ENCODE measurements at places on chromosomes 2 and 18.

DNA sequence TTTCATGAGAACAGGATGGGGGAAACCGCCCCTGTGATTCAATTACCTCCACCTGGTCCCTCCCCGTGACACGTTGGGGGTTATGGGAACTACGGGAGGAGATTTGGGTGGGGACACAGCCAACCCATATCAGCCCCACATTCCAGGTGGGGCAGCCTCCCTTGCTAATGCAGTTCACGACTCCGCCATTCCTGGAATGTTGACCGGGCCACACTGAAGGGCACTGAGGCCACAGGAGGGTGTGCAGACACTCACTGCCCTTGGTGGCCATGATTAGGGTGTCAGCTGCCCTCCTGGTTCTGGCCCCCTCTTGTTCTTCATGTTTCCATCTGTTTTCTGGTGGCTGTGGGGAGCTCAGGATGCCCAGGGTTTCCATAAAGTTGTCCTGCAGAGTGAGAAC, 176.3 kb downstream of the TWIST2 start:
- DNase-seq: no peak

- peak; percentile 38 for DNase-seq
Observed at GRCh38 chr2:178273787-178274360, 79.6 kb downstream of the OSBPL6 start.

- no peak for DNase-seq
Observed at GRCh38 chr2:28352610-28353195, 40.0 kb upstream of the FOSL2 start.

DNA sequence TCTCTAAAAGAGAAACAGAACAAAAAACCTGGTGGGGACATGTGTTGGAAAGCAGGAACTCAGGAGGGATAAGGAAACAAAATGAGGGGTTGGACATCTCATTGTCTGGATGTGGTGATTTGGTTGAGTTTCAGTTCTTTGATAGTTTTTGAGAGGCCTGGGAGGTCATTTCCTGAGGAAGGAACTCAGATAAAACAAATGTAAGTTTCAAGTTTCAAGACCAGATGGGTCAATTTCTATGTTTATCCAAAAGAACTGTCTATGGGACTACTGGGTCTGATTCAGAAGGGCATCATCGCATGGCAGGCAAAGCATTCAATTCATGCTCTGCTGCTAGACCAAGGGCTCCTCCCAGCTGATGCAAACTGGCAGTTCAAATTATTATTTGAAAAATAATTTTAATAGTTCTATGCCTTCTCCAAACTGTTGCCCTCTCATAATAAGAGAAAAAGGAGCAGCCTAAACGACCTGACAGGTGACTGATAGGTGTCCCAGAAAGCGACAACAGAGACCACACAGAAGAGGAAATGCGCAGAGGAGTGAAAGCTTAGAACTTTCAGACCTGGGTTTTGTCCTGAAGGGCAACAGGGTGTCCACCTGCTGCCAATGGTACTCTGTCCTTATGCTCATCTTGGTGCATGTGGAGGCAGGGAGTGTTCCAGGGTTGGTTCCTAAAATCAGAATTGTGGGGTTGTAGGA, 39.3 kb upstream of the SH3RF3 start:
- no peak for DNase-seq

GRCh38 chr2:235366390-235366789, 127.5 kb upstream of the AGAP1 start:
- no peak for DNase-seq

GRCh38 chr18:48590678-48591077, 51.8 kb downstream of the CTIF start:
- DNase-seq: no peak

DNA sequence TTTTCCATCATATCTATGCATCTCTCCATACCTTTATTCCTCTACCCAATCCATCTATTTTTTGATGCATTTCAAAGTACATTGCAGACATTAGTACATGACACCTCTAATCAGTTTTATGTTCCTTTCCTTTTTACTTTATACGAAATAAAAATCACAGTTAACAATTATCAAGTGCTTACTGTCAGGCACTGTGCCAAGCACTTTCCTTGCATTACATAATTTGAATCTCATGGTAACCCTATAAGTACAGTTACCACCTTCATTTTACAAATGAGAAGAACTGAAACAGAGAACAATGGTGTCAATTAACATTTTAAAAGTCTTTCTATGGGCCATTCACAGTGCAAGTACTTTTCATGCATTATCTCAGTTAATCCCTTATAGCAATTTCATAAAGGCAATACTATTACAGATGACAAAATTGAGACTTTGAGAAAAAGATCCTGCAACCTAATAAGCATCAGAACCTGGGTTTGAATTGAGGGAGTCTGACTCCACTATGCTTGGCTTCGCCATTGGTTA, 544.4 kb upstream of the TNP1 start:
- no peak for DNase-seq

DNA sequence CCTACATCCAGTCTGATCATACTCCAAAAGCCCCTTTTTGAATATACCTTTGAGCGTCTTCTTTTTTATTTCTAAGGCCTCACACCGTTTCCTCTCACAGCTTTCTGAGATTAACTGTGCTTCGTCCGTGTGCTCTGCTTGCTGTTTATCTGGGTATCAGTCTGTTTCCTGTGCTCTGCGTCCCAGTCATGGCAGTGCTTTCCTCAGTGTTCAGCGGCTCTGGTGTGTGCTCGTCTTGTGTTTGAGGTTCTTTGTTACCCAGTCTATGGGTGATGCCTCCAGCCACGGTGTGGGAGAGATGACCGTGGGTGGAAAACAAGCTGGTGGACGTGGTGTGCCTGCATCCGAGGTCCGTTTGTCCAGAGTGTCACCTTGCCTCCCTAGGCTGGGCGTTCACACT, 33.6 kb upstream of the BIN1 start:
- DNase-seq: no peak

DNA sequence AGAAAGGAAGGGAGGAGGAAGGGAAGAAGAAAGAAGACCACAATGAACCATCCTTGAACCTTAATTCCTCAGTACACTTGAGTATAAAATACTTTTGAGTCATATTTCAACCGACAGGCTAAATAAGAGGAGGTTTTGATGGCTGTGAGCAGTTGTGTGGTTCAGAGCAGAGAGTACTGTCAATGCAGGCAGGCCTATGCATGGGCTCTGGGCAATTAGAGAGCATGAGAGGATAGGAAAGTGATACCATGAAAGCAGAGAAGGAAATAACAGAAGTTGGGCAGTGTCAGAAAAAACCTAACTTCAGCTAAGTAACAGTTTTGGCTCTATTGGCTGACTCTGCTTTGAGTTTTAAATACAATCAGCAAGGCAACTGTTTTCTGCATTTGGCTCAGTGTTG, 123.6 kb upstream of the STK17B start:
- DNase-seq: no peak

DNA sequence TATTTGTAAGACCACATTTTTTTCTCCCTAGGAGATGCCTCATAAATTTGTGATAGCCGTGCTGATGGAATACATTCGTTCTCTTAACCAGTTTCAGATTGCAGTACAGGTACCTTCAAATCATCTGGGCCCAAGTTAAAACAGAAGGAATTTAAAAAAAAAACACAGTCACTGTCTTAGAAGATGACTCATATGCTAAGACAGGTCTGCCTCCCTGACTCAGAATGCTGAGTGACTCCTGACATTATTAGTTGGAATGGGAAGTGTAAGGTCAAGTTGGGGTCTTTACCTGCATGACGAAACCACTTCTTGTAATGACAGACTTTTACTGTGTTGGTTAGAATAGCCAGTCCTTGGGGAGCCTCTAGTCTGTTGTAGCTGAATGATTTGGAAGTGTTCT, 26.3 kb downstream of the RMC1 start:
- no peak for DNase-seq

DNA sequence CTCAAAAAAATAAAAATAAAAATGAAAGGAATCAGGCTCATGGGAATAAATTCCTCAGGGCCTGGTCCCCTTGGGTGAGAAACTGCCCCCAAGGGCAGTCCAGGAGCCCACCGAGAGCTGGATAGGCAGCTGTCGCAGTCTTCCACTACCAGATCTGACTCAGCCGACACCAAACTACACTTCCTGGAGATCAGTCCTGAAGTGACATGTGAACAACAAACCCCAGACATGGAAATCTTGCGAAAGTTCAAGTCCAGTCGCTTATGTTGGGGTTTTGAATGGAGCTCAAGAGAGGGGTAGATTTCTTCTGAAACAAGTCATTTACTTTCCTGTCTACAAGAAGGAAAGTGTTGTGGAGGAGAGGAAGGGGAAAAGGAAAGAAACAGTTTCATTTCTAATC, 12.9 kb downstream of the ADCY3 start:
- no peak for DNase-seq

GRCh38 chr2:101299604-101300003, 8.9 kb downstream of the RNF149 start:
- no peak for DNase-seq

DNA sequence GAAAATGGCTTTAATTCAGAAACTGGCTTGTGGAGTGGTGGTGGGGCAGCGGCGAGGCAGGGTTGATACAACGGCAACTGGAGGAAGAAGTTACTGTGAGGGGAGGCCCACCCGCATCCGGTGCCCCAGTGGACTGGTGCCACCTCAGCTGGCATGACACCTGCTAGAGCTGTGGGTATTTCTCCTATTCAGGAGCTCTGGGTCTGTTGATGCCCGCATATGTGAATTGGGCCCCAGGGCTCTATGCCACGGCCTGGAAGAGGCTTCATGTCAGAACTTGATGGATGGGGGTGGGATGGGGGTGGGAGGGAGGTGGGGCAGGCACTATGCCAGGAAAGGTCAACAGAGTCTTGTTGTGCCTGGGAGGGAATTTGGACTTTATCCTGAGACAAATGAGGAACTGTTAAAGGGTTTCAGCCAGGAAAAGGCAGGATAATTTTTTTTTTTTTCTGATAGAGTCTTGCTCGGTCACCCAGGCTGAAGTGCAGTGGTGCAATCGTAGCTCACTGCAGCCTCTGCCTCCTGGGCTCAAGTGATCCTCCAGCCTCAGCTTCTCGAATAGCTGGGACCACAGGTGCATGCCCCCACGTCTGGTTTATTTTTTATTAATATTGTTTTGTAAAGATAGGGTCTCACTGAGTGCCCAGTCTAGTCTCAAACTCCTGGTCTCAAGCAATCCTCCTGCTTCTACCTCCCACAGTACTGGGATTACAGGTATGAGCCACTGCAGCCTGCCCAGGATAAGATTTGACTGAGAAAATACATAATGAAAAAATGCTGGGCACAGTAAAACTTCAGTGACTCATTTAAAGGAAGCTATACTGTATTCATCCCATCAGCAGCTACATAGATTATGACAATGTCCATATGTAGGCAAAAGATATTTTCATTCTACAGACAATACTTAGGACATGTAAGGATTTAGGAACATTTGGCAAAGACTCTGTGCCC, 52.6 kb downstream of the SH2D6 start:
- DNase-seq: no peak

DNA sequence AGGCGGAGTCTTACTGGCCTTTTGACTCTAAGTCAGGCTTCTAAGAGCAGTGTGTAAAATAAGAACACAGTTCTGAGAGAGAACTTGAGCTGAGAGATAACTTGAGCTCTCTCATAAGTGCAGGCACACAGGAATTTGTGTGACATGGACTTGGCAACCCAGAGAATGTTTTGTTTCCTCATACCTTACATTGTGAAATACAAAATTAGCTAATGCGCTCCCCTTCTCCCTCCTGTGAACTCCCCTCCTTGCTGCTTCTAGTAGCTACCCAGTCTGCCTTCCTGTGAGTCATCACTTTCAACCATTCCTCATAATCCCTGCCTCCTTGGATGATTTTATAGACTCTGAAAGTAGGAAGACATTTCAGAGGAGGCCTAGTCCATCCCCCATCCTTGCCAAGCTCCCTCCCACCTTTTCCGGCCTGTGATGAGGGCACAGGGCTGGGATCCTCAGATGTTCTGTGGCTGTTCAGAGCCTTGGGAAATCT, 22.6 kb downstream of the FER1L5 start:
- DNase-seq: no peak

GRCh38 chr18:79901665-79902064, 49.8 kb downstream of the SLC66A2 start:
- DNase-seq: no peak

- peak; percentile 41 for DNase-seq
Observed at GRCh38 chr2:27379836-27380625, 503 bp downstream of the ZNF513 start.

DNA sequence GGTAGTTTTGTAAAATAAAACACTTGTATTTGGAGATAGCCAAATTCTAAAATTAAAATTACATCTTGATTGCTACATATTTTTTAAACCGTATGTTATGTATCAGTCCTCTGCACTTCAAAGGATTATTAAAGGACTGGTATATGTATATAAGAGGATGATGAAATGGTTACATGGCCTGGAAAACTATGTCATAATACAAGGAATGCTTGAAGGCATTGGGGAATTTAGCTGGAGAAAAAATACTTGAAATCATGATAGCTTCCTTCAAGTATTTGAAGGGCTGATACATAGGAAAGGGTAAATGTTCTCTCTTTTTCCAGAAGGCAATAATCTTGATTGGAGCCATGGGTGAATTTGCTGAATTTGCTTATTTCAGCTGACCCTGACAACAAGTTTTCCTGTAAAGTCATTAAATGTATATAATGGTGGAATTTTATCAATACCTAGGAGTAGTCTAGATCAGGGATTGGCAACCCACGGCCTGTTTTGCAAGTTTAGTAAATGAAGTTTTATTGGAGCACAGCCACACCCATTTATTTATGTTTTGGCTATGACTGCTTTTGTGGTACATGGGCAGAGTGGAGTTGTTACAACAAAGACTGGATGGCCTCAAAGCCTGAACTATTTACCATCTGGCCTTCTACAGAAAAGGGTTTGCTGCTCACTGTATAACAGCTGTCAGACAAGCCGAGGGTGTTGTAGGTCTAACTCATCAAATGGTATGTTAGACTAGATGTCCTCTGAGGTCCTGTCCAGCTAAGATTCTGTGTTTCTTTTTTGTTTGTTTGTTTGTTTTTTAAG, 34.4 kb downstream of the ACYP2 start:
- peak; percentile 14 for DNase-seq

GRCh38 chr2:88199912-88200682, 30.0 kb downstream of the THNSL2 start:
- DNase-seq: peak; percentile 27

- peak; percentile 49 for DNase-seq
Observed at GRCh38 chr2:134919341-134920210, 954 bp downstream of the CCNT2 start.
